ENCODE measurements at places on chromosomes 1 and 21.

DNA sequence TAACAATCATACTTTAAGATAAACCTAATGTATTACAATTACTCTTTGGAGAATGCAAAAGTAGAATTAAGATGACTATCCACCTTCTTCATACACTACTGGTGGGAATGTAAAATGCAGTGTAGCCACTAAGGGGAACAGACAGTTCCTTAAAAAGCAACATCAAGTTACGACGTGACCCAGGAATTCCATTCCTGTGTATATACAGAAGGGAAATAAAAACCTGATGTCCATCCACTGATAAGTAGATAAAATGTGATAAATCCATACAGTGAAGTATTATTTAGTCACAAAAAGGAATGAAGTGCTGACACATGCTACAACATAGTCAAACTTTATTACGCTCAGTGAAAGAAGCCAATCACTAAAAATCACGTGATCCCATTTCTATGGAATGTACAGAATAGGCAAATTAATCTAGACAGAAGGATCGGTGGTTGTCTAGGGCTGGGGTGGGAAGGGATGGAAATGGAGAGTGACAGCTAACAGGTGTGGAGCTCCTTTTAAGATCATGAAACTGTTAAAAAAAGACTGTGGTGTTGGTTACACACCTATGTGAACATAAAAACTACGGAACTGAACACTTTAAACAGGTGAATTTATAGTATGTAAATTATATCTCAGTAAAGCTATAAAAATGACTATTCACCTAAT, 42.1 kb downstream of the NRIP1 start:
- DNase-seq = no peak

DNA sequence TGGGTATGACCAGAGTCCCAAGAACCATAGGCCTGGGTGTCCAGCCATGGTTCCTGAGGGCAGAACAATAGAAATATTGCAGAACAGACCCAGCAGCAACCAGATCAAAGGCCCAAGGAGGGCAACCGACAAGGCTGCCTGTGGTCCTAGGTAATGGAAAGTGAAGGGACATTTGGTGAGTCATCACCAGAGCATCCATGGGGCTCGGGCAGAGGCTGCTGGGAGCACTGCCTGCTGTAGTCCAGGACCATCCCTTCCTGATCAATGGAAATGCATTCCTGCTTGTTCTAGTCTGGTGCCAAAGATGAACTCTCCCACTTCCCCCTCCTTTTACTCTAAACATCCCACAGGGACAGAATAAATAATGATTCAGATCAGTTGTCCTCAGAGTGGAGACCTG, 172.8 kb upstream of the CACNA1E start:
- no peak for DNase-seq

GRCh38 chr1:8359617-8360481, 41.9 kb downstream of the SLC45A1 start:
- DNase-seq = no peak

GRCh38 chr1:202710070-202711045, at the start of gene SYT2:
Gene SYT2 (minus strand): TSS chr1:202710454. CDS start chr1:202605772, 104,682 bp downstream.
- no peak for DNase-seq

DNA sequence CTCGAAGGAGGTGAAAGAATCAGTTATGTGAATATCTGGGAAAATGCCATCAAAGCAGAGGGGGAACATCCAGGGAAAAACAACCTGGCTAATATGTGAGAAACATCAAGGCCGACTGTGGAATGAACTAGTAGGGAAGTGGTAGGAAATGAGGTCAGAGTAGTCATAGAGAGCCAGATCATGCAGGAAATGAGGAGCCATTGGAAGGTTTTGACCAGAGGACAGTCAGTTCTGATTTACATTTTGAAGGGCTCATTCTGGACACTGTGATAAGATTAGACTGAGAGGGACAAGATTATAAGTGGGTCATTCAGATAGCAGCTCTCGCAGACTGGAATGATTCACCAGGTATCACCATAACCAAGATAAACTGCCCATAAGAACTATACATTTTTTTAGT, 63.7 kb downstream of the SYT14 start:
- no peak for DNase-seq

DNA sequence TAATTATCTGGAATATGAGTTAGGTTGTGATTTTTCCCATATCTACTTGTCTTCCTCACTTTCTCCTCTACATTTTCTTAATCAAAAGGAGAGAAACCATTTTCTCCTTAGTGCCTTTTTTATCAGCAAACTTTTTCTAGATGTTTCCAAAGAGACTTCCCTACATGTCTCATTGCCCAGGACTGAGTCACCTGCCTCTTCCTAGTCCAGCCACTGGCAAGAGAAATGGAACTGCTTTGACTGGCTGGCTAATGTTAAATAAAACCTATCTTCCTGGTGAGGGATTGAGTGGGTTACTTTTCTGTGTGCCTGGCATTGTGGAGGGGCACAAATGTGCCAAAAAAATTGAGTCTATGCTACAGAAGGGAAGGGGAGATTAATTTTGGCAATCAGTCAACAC, 52.1 kb upstream of the CD5L start:
- DNase-seq = no peak

- no peak for DNase-seq
Measured at GRCh38 chr21:38396325-38396724, 102.0 kb downstream of the ERG start.

- DNase-seq = no peak
Measured at GRCh38 chr1:169250022-169250421, 117.6 kb downstream of the NME7 start.

GRCh38 chr21:27565364-27565763, 598.5 kb upstream of the ADAMTS5 start:
- no peak for DNase-seq

- no peak for DNase-seq
Measured at GRCh38 chr1:155657463-155657862, 31.1 kb downstream of the YY1AP1 start.

DNA sequence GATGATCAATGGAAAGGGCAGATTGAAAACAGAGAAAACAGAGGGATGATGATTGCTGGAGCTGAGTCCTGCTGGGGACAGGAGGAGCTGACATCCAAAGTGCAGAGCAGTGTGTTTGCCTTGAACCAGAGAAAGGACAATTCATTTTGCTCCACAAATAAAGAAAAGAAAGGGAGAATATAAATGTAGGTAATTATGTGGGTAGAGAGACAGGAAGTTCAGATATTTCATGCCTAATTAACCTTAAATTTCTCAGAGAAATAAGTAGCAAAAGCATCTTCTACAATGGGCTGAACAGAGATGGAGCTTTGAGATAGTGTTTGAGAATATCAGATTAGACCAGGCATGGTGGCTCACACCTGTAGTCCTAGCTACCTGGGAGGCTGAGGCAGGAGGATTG, 93.2 kb downstream of the TNFSF18 start:
- DNase-seq = no peak

DNA sequence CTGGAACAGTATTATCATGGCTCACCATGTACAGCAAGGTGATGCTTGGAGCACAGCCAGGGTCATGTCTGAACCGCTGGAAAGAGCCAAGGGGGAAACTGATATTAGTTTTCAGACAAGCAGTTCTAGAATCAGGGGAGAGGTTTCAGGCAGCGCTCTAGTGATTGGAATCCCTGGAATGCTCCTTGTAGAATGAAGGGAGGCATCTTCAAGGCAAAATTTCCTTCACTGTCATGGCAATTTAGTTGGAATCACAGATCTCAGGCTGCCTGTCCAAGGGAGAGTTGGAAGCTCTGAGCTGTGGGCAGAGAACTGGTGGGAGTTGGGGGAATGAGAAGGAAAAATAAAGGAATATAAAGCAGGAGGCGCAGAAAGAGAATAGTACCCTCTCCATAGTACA, 737.1 kb downstream of the PTPRU start:
- no peak for DNase-seq

- DNase-seq = no peak
Measured at GRCh38 chr21:36788120-36788638, 89.3 kb downstream of the SIM2 start.

GRCh38 chr21:36698981-36699545, at the start of gene SIM2:
Gene SIM2 (plus strand): TSS chr21:36699115. CDS start chr21:36699747, 632 bp downstream.
- DNase-seq = no peak

DNA sequence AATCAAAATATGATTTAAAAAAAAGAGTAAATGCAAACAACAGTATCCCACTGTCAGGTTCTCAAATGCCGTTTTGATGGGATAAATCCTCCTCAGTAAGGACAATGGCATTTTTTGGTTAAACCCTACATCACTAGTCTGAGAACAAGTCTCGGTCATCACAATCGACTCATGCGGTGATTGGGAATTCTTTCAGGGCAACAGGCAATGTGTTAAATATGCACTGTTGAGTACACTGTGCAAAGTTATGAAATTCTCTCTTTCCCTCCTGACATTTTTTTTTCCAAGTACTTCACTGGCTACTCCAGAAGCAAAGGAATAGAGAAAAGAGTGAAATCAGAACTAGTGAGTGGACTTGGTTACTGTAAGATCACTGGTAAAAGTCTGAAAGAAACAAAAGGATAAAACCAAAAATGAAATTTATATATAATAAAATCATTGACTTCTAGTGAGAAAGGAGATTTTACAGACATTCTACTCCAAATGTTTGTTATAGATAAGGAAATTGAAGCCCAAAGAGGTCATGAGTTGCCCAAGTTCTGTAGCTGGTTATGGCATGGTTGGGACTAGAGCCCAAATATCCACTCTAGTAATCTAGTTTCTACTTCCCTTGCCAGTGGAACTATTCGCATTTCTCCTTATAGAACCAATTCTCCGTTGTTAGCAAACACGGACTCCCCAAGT, 111.3 kb downstream of the TGFBR3 start:
- no peak for DNase-seq

DNA sequence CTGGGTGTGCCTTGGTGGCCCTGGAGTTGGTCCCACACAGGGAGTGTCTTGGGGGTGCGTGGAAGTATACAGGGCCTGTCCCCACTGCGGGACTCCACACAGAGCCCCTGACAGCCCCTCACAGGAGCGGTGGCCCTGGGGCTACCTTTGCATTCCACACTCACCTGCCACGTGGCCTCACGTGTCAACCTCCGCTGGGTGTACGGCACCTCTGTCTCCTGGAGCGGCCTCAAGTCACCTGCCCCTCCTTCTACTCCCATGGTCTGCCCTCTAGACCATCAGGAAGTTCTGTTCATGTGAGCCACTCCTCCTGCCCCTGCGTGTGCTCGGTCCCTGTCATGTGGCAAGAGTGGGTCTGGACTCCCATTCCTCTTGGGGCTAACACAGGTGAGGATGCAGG, 58.6 kb downstream of the FAAP20 start:
- DNase-seq = no peak

Data from activated CD4-positive, alpha-beta T cell treated with anti-CD3 and anti-CD28 coated beads, Interleukin-2, amount 50 U/mL, for 24 hours (primary cell).